ENCODE measurements at places on chromosomes 13 and 19.

GRCh38 chr13:113357529-113357928, 6.4 kb downstream of the GRTP1 start:
- DNase-seq: no peak

DNA sequence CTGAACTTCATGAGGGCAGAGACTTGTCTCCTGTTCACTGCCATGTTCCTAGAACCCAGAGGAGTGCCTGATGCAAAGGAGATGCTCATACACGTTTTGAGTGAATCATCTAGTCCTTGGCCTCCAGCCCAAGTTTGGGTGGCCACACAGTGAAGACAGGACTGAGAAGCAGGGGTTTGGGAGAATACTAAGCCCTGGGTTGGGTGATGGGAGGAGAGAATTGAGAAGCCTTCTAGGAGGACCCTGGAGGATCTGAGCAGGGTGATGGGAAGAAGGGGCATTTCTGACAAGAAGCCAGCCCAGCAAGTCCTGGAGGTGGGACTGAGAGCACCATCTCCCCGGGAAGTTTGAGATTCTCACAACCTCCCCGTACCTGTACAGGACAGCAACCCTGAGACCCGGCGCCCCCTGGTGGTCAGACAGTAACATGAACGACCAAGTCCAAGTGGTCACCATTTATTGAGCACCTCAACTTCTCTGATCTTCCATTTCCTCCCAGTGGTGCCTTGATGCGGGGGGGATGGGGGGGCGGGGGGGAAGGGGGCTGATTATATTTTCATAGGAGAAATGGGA, 11.0 kb downstream of the CTU1 start:
- DNase-seq: no peak

GRCh38 chr13:113761136-113761535, 2.1 kb downstream of the TMEM255B start:
- no peak for DNase-seq

- DNase-seq: no peak
These were observed 12.2 kb upstream of the RELB start for GRCh38 chr19:44988896-44989556.

DNA sequence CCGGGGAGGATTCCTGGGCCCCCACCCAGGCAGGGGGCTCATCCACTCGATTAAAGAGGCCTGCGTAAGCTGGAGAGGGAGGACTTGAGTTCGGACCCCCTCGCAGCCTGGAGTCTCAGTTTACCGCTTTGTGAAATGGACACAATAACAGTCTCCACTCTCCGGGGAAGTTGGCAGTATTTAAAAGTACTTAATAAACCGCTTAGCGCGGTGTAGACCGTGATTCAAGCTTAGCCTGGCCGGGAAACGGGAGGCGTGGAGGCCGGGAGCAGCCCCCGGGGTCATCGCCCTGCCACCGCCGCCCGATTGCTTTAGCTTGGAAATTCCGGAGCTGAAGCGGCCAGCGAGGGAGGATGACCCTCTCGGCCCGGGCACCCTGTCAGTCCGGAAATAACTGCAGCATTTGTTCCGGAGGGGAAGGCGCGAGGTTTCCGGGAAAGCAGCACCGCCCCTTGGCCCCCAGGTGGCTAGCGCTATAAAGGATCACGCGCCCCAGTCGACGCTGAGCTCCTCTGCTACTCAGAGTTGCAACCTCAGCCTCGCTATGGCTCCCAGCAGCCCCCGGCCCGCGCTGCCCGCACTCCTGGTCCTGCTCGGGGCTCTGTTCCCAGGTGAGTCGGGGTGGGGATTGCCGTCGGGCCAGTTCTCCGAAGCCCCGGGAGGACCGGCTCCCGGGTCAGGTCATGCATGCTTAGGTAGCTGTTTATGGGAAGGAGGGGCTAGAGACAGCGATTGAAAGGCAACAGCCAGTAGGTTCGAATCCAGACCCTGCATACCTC, at the start of gene ICAM1:
TSS of gene ICAM1 (plus strand) at position 505 of the 779 bp plus-strand sequence. CDS start at position 545, 40 bp downstream.
- DNase-seq: no peak

GRCh38 chr13:93279982-93280381, 53.4 kb downstream of the GPC6 start:
- no peak for DNase-seq
